Esophagus muscularis mucosa (tissue), 4 donors: ENCODE measurements at places on chromosomes 4 and X.

DNA sequence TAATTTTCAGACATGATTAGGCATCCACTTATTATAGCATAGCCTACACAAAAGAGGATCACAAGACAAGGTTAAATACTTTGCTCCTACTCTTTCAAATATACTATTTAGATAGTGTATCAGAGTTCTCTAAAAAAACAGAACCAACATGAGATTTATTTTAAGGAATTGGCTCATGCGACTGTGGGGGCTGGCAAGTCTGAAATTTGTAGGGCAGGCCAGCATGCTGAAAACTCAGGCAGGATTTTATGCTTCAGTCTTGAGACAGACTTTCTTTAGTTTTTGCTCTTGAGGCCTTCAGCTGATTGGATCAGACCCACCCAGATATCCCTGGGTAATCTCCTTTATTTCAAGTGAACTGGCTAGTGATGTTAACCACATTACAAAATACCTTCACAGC is 169.5 kb downstream of the MAML3 start:
- no peak for DNase-seq

GRCh38 chrX:16212436-16212835 is 45.2 kb downstream of the MAGEB17 start:
- DNase-seq = no peak

DNA sequence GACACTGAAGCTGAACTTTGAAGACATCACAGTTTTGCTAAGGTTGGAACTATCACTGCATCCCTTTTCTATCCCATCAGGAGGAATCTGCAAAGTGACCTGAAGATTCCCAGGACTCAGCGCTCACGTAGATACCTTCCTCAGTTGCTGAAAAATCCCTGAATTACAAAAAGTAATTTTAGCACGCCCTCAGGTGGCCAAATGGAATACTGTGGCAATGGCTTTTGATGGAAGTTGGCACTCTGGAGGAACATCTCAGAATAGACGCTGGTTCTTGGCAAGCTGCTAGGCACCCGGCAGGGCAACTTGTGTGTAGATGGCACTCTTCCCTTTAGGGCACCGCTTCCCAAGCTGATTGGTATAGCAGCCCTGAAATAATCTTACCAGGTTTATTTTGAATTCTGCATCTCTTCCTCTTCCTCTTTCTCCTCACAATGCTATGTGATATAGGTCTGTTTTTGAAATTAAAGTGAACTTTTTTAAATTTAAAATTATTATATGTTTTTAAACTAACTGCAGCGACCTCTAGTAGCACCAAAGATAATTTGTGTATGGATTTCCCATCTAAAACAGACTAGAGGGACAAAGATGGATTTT is 16.3 kb upstream of the ESX1 start:
- no peak for DNase-seq

GRCh38 chrX:119762718-119763117 is 4.3 kb downstream of the SOWAHD start:
- DNase-seq = no peak

DNA sequence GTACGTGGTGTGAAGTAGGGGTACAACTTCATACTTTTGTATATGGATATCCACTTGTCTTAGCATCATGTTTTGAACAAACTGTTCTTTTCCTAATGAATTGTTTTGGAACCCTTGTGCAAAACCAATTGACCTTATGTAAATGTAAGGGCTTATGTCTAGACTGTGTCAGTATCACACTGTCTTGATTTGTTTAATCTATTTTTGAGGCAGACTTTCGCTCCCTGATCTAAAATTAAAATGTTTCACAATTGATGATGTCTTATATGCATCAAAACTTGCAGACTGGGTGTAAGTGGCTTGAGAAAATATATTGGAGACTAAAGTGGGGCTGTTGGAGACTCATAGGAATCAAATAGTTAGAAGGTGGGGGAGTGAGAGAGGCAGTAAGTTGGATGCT is 25.2 kb downstream of the REPS2 start:
- no peak for DNase-seq

GRCh38 chr4:33837043-33837838 is 2407.1 kb downstream of the ARAP2 start:
- no peak for DNase-seq

DNA sequence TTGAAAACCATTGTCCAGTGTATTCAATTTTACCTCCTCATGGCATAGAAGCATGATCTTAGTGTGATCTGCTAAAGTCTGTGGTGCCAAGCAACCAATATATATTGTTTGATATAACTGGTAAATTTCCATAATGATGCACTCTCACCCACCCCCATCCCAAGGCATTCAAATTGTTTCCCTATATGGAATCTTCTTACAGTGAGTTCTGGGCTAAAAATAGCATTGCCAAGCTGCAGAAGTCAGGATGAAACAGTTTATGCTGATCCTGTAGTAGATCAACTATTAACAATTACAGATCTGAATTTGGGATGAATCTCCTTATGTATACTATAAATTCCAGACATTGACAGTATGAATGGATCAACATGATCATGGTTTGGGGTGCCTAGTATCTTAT is 20.9 kb downstream of the FGF13 start:
- DNase-seq = no peak

DNA sequence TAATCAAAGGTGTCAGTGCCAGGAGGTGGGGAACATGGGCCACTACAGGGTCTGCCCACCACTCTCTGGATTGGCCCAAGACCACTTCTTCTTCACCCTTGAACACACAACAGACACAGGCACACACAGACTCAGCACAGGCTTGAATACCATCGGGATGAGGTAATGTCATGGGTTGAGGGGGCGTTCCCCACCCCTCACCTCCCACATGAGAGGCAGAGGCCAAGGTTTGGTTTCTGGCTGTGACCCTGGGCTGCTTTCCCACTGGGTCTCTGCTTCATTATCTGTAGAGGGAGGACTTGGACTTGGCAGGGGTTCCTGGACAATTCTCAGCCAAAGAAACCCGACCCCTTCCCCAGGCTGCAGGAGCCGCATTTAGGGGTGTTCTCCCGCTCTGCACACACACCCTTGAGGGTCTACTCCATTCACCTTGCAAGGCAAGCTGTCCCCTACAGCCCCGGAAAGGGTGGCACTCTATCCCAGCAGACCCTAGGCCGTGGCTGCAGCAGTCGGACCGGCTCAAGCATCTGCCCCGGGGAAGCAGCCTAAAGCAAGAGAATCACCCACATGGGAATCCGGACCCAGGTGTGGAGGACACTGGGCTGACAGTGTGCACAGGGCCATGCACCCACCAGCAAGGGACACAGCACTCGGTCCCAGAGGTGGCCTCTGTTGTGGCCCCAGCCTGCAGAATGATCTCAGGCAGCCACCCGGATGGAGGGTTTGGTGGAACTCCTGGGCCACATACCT is 62.4 kb downstream of the TRMT44 start:
- DNase-seq = no peak

- no peak for DNase-seq
Measured at GRCh38 chrX:153818571-153819383, 11.6 kb downstream of the PDZD4 start.

DNA sequence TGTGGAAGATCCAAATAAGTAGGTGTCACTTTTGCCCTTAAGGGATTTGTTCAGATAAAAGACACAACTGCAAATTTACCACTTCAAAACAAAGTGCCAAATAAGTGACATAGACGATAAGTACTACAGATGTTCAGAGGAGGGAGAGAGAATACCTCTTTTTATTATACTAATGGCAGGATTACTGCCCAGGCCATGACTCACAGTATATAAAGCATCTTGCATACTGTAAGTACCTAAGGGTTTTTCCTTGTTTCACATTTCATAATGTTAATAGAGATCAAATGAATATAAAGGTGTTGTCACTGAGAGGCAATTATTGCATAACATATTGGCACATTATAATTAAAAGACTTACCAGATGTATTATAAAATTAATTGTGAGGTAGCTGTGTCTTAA is 46.4 kb downstream of the PTPN13 start:
- DNase-seq = no peak

- DNase-seq = no peak
Measured at GRCh38 chr4:152079543-152080293, 318.9 kb upstream of the GATB start.

- no peak for DNase-seq
Measured at GRCh38 chr4:81704461-81704860, 232.8 kb upstream of the RASGEF1B start.

- DNase-seq = no peak
Measured at GRCh38 chr4:122819708-122820449, 6.8 kb upstream of the FGF2 start.

- DNase-seq = no peak
Measured at GRCh38 chrX:24702362-24703184, 8.9 kb downstream of the POLA1 start.

DNA sequence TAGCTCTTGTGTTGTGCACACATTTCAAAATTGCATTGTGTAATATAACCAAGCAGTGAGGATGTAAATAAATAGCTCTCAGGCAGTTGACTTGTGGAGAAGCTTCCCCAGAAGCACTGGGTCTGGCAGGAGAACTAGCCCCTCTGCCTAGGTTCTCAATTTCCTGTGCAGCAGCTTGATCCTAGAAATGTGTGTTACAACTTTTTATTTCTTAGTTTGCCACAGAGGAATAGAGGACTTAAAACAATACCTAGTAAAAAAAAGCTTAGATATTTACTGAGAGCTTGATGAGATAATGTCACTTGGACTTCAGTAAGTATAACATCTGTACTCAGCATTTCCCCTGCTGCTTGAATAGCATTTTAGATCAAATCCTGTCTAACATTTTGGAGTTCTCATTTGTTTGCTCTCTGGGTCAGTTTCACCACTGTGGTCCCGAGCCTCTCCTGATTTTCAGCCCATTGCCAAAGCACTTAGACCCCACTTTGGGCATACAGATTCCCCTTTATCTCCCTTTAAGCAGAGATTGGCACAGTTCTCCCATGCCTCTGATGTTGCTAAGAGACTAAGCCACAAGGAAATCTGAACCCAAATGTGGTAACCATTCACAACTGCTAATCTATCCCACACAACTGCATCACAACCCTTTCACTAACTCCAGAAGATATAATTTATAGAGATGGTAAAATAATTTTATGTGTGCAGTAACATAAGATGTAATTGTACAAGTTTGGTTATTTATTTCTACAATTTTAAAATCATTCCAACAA is 98.2 kb upstream of the NRK start:
- DNase-seq = no peak

DNA sequence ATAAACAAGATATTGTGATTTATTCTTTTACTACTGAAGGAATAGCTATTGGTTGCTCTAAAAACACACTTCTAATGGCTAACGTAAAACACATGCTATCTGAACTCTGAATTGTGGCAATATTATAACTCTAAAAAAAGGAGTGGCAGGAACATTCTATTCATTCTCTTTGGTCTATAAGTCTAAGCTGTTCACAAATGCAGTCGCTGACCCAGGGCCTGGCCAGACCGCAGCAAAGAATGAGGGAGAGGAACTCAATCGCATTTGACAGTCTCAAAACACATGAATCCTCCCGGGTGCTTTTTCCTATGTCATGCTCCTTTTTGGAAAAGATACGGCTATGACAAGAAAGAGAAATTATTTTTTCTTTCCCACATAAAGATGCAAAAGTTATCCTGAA is 651.6 kb upstream of the PITX2 start:
- no peak for DNase-seq

- DNase-seq = no peak
Measured at GRCh38 chrX:64642482-64642881, 247.2 kb upstream of the MTMR8 start.

DNA sequence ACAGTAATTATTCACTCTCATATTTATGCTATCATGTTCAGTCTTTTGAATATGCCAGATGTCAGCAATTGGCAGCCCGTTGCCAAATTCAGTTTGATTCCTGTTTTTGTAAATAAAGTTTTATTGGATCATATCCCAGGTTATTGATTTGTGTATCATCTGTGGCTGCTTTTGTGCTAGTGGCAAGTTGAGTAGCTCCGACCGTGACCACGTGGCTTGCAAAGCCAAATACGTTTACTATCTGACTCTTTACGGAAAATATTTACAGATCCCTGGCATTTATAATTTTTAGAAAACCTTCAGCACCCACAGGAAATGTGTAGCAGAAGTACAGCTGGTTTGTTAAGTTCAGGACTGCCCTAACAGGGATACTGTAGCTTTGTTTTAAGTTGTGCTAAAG is 67.4 kb downstream of the VCX2 start:
- DNase-seq = no peak

- DNase-seq = no peak
Measured at GRCh38 chr4:165439981-165440380, 61.2 kb downstream of the CPE start.

DNA sequence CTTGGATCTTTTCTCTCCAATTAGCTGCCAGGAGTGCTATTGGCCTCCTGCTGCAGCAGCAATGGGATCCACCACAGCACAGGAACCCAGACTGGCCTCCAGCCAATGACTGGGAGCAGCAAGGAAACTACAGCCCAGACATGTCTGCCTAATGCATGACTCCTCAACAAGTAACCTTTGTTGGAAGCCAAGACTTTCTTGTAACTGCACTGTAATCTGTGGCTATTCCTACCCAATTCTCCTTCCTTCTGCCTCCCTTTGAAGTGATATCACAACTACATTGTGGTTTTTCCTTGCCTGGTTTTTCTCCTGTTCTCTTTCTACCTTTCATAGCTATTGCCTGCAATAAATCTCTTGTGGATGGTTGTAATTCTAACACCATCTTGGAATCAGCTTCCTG is 39.8 kb downstream of the SNCA start:
- no peak for DNase-seq

DNA sequence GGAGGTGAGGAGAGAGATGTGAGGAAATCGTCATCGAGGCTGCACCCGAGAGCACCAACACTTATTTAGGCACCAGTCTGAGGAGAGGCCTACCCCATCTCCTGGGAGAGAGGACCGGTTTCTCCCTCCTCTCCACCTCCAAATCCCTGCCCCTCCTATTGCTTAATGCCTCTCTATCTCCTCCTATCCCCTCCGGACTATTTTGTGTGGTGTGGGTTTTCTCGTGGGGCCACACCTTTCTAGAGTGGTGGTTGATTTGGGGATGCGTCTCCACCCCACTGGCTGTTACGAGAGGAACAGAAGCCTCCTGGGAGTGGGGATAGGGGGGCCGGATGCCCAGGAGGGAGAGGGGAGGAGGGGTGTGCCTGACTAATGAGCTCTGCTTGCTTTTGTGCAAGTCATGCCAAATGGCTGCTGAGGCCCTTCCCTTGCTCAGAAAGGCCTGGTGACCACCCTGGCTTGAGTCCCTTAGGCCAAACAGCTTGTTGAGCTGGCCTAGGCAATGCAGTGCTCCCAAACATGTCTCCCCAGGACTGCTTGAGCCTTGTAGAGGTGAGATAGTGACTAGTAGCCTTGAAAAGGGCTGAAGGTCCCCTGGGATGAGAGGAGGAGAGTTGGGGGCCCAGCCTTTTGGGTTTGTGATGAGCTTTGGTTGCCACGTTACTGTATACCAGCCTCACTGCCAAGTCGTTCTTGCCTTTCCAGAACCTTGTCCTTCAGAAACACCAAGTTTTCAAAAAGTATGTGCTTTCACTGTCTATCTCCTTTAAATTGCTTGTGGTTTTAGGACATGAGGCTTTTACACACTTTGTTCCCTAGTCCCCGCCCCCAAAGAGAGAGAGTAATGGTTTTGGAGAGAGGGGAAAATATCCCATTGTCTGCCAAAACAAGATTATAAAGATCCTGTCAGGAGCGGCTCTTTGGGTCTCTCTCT is 1.2 kb downstream of the MSN start:
- no peak for DNase-seq

- DNase-seq = no peak
Measured at GRCh38 chrX:113548308-113549015, 707.8 kb upstream of the AMOT start.
